Tibial nerve (tissue), 4 donors: ENCODE measurements at places on chromosomes 7 and 10. TPM values are rescaled to one million over a fixed set of nuclear protein-coding genes. Genes with fewer than 3 reads are reported as not detected.

DNA sequence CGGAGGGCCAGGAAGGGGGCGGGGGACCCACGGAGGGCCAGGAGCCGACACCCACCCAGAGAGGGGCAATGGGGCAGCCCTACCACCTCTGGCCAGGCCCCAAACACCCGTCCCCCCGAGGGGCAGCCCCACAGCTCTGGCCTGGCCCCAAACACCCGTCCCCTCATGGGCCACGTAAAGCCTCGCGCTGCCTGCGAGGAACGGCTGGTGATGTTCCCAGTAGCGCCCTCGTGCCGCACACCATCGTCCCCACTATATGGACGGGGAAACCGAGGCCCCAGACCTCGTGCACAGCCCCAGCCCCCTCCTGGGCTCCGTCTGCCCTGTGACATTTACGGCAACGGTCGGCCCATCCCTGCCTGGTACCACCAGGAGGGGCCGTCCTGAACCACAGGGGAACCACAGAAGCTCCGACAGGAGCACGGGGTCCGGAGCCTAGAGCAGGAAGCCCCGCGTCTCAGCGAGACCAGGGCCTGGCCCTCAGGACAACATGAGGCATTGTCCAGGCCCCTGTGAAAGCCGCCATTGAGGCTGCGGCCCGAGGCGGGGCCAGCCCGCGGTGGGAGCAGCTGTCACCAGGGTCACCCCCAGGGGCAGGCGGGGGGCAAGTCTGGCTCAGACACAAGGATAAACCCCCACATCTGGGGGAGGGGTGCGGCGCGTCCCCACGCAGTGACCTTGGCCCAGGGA is 35.6 kb downstream of the GET4 start:
- DNase-seq = no peak

Gene C7orf57
- total RNA-seq = 0.60 TPM

Gene FAM180A
- 5.3 TPM for total RNA-seq

- DNase-seq = no peak
Observed at GRCh38 chr10:70908406-70909296, 20.3 kb upstream of the PCBD1 start.

- no peak for DNase-seq
Observed at GRCh38 chr7:44065431-44066110, at the start of gene PGAM2. PGAM2 (minus strand) TSS chr7:44065567; CDS start chr7:44065529, 38 bp downstream.

Gene GRID2IP
- not detected for total RNA-seq

DNA sequence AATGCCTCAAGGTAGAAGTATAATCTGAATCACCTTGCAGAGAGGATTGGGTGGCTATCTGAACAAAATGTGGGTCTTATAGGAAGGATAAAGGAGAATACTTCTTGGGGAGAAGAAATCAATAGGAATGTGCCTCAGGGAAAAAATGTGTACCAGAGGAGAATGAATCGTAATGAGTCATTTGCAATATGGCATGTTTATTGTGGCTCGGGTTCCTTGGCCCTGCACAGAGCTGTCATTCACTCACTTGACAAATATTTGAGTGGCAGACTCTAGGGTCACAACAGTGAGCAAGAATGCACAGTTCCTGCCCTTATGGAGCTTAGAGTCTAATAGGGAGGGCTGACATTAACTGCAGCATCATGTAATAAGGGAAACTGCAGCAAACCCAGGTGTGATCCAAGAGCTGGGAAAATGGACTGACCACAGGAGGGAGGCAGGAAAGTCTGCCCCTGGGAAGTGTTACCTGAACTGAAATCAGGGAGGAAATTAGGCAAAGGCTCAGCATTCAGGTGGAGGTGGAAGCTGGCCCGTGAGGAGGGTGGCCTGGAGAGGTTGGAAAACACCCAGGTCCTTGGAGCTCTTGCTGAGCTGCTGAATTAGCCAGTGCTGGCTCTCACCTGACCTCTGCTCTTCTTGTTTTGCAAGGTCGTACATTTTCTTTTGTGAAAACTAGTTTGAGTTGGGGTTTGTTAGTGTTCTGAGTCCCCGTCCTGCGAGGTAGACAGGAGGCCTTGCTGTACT is 203.9 kb downstream of the FRMD4A start:
- DNase-seq = no peak

- DNase-seq = no peak
Observed at GRCh38 chr7:48427671-48428070, 256.4 kb downstream of the ABCA13 start.

DNA sequence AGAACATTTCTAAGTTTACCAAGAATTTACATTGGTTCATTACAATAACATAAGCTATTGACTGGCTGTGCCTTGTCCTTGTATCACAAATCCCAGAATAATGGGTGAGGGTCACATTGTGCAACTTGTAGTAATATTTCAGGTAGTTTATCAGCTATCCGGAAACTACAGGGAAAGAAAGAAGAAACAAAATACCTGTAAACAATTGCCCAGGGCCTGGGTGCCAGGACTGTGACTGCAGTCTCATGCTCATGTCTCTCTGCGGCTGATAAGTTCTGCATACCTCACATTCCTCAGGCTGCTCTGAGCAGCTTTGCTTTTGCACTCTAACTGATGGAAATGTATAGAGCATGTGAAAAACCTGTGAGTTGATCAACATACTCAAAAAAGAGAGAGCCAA is 131.8 kb upstream of the TRIM24 start:
- no peak for DNase-seq

Gene STEAP4
- total RNA-seq = 89.8 TPM

- DNase-seq = no peak
Observed at GRCh38 chr10:7218968-7219367, 191.9 kb downstream of the SFMBT2 start.

Gene FGFR2
- 9.0 TPM for total RNA-seq

DNA sequence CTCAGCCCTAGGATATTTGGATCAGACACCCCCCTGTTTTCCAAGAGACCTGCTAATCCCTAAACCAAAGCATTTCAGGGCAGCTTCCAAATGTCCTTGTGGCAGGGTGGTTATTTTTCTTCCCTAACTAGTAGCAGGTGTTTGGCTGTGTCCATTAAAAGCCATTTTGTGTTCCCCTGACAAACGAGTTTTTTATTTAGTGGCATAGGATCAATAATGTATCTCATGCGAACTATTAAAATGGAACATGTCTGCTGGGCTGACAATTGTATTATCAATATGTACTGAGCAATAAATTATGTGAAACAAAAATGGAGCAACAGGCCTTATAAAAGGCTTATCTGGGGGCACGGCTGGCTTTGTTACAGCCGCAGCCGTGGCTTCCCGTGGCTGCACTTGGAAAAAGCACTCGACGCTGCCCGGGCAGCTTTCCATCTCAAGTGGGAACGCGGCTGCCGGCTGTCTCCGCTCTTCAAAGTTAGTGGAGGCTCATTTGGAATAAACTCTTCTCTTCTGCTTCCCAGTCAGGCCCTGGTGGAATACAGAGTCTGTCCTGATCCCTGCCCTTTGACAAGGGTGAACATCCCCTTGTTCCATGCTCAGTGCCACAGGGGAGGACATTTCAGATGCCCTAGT is 554.3 kb downstream of the TYW1 start:
- DNase-seq = no peak

DNA sequence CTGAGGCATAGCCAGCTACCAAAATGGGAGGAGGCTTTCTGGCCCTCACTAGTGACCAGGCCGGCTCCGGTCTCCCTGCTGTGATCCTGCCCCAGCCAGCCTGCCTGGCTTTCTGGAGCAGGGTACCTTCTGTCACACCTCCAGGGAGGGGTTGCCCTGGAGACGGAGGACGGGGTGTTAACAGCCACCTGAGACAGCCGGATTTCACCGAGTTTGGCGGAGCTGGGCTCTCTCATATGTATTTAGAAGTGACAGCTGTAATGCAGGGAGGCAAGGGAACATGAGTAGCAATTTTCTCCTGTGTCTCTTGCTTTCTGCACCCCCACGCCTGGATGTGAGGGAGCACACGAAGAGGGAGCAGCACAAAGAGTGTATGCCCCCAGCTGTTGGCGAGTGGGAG is 473.3 kb downstream of the PLXNA4 start:
- no peak for DNase-seq

DNA sequence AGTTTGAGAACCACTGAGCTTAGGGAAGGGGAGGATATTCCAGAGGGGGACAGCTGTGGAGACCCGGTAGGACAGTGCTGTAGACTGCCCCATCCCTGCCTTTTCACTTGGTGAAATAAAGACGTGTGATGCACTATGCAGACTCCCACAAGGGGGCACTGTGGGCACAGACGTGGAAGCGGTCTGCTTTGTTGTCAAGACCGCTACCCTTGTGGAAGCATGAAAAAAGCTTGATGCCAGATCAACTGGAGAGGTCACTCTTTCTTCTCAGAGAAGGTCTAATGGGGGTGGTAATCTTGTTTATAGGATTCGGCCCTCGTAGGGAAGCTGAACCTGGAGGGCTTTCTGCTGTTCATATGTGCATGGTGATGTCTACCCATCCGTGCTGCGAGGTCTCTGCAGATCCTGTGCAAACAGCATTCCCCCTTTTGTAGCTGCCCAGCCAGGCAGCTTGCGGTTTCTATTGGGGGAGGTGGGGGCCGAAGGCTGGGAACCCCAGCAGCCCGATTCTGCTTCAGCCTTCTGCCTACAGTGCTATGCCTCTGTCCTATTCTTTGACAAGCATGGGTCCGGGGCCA is 13.7 kb downstream of the RPS24 start:
- DNase-seq = peak; percentile 90

DNA sequence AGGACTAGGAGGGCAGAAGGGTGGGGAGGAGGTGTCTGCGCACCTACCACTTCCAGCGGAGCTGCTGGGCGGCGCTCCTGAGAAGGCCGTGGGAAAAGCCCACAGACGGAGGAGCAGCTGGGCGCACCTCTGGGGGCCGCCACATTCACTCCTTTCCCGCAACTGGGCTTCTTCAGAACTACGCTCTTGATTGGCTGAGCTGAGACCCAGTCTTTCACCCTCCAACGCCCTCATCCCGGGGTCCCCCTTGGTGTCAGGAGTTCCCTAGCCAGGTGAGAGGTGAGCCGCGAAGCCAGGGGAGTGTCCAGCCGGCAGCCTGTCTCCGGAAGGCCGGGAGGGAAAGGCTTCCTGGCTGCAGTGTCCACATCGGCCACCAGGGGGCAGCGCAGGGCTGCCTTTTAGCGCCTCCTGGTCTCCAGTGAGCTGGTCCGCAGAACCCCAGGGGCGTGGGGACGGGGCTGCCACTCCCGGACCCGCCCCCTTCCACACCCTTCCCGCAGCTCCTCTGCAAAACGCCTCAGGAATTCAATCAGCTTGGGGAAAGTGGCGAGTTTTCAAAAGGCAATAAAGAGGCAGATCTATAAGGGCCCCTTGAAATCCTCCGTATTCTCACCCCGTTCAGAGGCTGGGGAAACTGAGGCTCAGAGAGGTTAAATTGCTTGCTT is 98.8 kb downstream of the CHST15 start:
- DNase-seq = peak; percentile 78

Gene RAPGEF5
- total RNA-seq = 63.3 TPM

DNA sequence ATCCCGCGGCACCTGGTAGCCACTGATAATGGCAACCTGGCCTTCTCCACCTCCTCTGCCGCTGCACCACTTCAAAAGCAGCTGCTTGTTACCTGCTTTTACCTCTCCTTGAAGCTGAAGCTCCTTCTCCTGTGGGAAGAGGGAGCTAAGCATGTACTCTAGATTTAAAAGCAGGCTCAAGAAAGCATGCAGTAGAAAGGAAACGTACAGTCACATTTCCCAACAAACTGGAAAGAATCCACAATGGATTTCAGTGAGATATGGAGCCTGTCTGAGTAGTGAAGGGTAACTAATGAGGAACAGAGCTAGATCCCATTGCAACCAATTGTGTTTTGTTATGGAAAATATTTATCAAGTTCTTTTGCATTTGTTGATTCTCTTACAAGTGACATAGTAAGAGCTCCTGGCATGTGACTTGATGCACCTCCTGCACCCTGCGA is 457.4 kb upstream of the GALNT17 start:
- no peak for DNase-seq

DNA sequence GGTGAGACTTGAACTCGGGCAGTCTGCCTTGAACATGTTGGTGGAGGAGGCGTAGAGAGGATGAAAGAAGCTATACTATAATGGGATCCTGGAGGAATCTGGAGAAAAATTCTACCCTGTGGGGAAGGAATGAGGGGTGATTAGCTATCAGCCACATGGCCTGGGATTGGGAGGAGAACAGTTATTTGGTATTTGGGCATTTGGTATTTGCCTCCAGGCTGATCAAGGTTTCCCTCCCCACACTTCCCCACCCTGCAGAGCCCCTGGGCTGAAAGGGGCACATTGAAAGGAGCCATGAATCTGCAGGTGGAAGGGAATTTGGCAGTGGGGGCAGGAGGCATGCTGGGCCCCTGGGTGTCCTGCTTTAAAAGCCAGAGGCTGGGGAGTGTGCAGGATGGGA is 235.3 kb downstream of the INHBA start:
- no peak for DNase-seq

- DNase-seq = no peak
Observed at GRCh38 chr7:121138262-121138933, 149.9 kb downstream of the CPED1 start.

DNA sequence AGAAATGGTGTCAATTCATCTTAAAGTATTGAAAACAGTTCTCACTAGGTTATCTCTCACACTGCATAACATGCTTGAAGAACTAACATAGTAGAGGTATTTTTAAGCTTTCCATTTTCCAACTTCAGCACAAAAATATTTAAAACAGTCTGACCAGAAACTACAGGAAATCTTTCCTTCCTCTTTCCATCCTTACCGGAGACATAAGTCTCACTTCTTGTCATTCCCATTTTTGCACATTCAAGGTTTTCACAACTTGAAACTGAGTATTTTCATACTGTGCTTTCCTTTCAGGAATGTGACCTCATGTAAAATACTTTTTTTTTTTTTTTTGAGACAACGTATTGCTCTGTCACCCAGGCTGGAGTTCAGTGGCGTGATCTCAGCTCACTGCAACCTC is 45.2 kb downstream of the ARHGAP12 start:
- no peak for DNase-seq

- DNase-seq = no peak
Observed at GRCh38 chr7:98674461-98674860, 57.4 kb downstream of the NPTX2 start.

DNA sequence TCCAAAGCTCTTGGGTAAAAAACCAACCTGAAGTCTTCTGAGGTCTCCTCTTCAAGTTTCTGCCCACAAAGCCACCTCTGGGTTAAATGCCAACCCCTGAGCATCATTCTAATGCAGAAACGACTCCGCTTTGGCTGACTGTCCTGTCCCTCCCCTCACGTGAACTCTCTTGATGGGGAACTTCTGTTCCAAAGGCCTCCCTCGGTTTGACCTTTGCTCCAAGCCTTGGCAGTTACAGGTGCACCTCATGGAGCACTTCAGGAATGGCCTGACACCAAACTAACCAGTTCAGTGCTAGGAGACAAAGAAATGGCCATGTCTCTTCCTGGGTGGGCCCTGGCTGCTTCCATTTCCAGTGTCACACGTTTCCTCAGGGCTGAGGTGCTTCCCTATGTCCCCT is 20.0 kb downstream of the CAMK2G start:
- DNase-seq = no peak
